ENCODE measurements at places on chromosomes 11 and 22.

GRCh38 chr11:131138731-131139130, 222.5 kb upstream of the SNX19 start:
- no peak for DNase-seq

GRCh38 chr22:47610764-47611163, 848.3 kb downstream of the TBC1D22A start:
- no peak for DNase-seq

- DNase-seq: no peak
Observed at GRCh38 chr11:110317516-110317932, 21.1 kb upstream of the RDX start.

GRCh38 chr22:35598396-35598710, 18.8 kb downstream of the MB start:
- DNase-seq: no peak

GRCh38 chr22:42799461-42800405, 57.3 kb downstream of the ARFGAP3 start:
- no peak for DNase-seq

DNA sequence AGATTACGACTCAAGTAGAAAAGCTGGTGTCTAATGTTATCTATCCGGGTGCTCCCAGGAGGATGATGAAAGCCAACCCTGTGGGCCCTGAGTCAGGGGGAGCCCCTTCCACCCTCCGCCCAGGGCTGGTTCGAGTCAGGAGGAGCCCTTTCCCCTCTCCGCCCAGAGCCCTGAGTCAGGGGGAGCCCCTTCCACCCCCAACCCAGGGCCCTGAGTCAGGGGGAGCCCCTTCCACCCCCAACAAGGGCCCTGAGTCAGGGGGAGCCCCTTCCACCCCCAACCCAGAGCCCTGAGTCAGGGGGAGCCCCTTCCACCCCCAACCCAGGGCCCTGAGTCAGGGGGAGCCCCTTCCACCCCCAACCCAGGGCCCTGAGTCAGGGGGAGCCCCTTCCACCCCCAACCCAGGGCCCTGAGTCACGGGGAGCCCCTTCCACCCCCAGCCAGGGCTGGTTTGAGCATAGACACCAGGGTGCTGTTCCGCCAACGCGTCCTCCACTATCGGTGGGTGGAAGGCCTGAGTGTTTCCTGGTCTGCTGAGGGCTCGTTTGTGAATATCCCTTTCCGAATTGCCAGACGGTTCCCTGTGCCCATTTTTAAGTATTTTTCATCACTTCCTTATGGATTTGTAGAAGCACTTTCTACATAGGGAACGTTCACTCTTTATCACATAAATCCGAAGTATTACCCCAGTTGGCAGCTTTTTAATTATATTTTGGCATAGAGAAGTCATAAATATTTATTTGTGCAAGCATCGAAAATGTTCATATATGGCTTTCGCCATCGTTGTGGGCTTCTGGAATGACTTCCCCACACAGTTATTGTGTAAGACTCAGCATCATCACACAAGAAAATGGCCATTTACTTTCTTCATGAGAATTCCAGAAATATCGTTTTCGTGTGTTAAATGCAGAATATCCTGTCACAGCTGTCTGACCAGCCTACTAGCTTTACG, 380.6 kb downstream of the BRD1 start:
- no peak for DNase-seq

DNA sequence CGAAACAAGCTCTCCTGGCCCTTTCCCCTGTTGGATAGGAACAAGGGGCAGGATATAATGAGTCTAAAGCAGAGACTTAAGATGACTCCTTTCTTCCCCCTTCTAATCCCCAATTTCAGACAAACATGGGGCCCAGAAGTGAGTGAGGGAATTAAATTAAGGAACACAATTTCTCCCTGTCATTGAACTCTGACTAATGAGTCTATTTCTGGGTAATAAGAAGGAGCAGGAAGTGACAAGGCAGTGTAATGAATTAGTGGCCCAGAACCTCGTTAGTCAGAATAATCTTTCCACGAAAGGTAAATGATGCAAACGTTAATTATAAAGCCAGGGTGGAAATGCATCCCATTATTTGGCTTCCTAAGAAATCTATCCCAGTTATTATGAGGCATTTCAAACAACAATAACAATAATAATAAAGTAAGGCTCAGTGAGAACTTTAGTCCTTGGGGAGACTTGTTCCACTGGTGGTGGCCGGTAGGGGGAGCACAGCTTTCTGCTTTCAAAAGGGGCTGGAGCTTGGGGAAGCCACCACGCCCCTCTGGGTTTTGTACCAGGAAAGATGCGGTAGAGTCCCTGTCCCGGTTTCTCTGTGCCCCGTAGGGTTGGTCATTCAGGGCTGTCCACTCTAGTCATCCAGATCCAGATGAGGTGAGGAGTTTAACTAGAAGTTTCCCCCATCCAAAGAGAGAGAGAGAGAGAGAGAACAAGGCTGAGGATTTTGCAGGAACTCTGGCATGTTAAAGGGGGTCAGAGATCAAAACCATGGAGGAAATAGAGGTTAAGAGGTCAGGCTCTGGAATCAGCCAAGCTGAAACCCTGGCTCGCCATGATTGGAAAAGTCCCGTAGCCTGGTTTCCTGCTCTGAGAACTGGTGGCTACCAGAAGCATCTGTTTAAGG, 298.3 kb downstream of the NTM start:
- no peak for DNase-seq

GRCh38 chr11:71263386-71263785, 11.0 kb upstream of the SHANK2 start:
- DNase-seq: no peak

- DNase-seq: no peak
Observed at GRCh38 chr22:40009292-40009774, 14.6 kb downstream of the FAM83F start.

DNA sequence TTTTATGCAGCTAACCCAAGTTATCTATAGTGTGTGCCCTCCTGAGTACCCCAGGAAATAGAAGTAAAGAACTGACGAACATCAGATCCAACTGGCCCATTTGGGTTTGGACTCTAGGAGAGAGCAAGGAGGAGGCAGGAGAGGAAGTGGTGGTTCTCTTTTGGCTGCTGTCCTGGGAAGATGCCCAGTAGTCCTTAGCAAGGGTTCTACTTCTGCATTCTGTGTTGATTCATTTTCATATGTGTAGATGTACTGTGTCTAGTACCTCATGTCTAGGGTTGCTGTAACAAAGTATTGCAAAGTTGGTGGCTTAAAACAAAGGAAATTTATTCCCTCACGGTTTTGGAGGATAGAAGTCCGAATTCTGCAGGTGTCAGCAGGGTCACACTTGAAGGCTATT, 6.6 kb upstream of the MMP27 start:
- no peak for DNase-seq

- DNase-seq: no peak
Observed at GRCh38 chr11:130854483-130854882, 61.8 kb downstream of the SNX19 start.

All from activated T-helper 1 cell treated with Interleukin-2 at 50 U/mL for 16 hours (primary cell).